ENCODE measurements at places on chromosomes 12 and 14.

- no peak for DNase-seq
Observed at GRCh38 chr12:75560167-75560566, 48.8 kb upstream of the KRR1 start.

DNA sequence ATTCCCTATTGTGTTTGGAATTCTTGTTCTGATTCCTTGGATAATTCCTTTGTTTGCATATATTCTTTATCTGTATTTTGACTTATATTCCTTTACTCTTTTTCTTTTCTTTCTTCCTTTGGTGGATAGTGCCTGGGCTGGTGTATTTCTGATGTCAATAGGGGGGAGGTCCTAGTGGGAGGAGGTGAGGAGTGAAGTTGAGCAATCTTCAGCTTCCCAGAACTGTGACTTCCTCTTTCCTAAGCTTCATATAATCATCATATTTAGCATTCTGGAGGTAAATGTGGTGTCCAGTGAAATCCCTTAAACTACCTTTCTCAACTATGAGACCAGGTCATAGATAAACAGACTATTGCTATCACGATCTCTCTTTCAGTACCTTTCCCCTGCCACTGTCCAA is 29.6 kb upstream of the TBPL2 start:
- DNase-seq = no peak

- peak; percentile 51 for DNase-seq
Observed at GRCh38 chr12:59620326-59620725, 24.5 kb downstream of the SLC16A7 start.

- no peak for DNase-seq
Observed at GRCh38 chr14:22524115-22524783, 64.8 kb downstream of the DAD1 start.

GRCh38 chr14:101593411-101594238 is 32.3 kb downstream of the DIO3 start:
- DNase-seq = no peak

DNA sequence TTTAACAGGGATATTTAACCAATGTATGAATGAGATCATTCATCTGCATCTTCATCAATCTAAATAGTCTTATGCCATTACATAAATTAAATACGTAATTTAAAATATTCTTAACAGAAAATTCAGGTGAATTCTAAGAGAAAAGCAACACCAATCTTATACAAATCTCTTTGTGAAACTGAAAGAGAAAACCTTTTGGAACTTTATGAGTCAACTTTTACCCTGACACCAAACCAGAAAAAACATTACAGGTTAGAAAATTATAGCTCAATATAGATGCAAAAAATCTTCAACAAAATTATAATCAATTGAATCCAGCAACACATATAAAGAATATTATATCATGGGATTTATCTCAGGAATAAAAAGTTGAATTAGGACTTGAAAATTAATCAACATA is 3.4 kb downstream of the GLIPR1L1 start:
- DNase-seq = no peak

DNA sequence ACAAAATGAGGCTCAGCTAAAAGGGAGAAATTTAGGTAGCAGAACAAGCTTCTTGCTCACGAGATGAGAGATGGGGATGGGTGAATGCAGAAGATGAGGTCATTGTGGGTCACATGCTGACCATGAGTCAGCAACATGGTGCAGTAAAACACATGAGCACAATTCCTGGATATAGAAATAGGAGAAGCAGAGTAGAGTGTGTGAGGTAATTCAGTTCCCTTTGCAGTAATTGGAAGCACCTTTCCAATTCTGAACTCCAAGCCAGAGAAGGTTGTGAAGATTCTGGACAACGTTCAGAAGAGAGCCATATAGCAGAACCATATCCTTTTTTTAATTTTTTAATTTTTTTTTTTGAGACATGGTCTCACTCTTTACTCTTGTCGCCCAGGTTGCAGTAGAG is 62.0 kb upstream of the LMNTD1 start:
- DNase-seq = no peak

DNA sequence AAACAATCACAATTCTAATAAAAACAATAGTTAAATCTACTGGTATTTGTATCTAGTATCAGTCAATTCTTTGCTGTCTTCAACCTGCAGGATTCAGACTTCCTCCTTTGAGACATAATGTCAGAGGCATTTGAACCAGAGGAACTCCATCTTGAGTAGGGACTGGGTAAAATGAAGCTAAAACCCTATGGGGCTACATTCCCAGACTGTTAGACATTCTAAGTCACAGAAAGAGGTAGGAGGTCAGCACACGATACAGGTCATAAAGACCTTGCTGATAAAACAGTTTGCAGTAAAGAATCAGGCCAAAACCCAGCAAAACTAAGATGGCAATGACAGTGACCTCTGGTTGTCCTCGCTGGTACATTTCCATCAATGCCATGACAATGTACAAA is 48.2 kb upstream of the MAP3K9 start:
- DNase-seq = no peak

DNA sequence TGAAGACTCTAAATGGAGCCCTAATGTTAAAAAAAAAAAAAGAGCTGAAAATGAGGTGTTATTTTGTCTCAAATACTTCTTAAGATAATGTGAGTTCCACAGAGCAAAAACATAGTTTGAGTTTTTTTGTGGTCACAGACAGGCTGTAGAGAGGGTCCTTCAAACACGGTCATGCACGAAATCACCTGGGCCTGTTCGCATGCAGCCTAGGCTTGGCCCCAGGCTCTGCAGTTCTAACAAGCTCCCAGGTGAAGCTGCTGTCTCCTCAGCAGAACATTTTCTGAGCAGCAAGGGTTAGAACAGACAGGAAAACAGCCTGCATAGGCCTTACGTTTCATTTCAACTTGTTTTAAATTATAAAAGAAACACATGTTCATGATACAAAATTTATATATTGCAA is 65.4 kb upstream of the TBPL2 start:
- no peak for DNase-seq

DNA sequence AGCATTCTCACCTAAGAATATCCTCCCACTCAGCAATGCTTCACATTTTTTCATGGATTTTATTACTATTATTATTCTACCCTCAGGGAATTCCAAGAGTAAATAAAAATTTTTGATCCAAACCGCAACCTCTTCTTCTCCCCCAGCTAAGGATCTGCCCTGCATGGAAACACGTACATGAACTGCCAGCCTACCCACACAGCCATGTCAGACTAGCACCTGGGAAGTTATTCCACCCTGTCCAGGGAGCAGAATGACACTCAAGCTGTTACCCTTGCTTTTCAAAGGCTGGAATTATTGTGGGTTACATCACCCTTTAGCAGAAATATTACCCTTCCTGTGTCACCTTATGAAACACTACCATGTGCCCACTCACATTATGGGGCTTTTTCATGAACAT is 227.3 kb upstream of the USP15 start:
- DNase-seq = no peak

DNA sequence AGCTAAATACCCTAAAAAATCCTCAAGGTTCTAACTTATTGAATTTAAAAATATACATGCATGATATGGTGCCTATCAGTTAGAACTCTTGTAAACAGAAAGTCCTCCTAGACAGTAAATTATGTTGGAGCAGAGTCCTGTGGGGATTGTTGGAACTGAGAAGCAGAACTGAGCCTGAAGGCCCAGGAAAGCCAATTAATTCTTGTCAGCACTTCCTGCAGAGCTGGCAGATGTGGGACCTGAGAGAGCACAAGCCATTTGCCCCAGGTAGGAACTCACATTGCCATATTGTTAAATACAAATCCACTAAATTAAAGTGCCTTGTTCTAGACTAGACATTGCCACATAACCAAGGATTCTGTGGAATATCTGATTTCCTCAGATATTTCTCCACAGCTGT is 117.1 kb downstream of the RTN1 start:
- DNase-seq = no peak

GRCh38 chr12:59887178-59887577 is 291.3 kb downstream of the SLC16A7 start:
- DNase-seq = no peak

GRCh38 chr14:51654533-51654845 is 2.8 kb downstream of the FRMD6 start:
- DNase-seq = no peak

DNA sequence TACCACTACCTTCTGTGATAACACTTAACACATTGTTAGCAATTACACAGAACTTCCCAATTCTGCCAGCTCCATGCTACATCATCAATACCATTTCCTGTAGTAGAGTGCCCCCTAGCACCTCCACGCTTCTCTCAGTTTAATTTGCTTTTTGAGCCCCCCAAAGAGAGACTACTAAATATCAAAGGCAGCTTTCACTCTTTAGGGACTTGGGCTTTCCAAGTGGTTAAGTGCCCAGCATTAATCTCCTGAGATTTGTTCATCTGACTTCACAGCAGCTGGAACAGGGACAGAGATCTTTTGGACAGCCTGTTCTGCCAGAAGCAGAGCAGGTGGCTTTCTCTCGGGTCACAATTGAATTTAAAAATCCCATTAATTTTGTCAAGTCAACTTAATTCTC is 954.9 kb downstream of the DIO2 start:
- no peak for DNase-seq

DNA sequence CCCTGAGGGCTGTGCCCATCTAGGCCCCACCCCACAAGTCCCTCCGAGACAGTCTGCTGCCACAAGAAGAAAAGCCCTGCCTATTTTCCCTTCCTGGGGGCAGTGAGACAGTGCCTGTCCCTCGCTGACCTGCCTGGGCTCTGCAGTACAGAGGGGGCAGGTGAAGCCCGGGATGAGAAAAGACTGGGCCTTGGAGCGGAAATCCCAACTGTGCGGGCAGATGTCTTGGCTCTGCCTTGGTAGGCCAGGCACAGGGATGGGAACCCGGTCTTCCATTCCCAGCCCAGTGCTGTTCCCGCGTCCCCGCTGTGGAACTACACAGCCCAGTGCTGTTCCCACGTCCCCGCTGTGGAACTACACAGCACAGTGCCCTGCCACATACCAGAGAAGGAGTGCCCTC is 12.8 kb upstream of the NXPH4 start:
- no peak for DNase-seq

DNA sequence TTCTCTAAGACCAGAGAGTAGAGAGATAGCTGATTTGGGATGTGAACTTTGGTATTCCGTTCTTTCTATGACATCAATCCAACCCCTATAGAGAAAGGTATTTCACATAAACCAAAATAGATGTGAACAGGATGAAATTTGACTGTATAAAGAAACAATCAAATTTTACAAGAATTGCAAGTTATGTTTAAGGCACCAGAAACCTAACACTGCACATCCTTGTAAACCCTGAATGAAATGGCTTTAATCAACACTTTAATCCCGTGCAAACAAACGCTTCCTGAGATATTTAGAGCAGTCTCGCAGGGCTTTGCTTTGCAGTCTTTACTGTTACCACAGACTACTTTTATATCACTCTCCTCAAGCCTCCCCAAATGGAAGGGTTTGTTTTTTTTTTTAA is 125.1 kb downstream of the APAF1 start:
- DNase-seq = no peak

- no peak for DNase-seq
Observed at GRCh38 chr12:69272511-69272910, 33.1 kb downstream of the CPSF6 start.

DNA sequence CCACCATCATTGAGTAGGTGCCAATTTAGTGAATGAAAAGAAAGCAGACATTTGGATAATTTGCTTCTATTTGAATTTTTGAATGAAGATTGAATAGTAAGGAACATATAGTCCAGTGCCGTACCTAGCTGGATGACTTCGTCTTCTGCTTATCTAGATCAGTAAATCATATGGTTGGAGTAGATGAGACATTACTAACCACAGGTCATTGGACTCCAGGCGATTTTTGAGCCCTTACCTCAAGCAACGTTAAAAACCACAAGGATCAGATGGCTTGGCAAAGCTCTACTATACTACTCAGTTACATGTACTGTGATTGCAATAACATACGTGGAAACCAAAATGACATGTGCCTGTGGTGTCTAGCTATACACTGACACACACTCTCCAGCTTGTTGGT is 1.7 kb upstream of the SPATS2 start:
- DNase-seq = no peak

DNA sequence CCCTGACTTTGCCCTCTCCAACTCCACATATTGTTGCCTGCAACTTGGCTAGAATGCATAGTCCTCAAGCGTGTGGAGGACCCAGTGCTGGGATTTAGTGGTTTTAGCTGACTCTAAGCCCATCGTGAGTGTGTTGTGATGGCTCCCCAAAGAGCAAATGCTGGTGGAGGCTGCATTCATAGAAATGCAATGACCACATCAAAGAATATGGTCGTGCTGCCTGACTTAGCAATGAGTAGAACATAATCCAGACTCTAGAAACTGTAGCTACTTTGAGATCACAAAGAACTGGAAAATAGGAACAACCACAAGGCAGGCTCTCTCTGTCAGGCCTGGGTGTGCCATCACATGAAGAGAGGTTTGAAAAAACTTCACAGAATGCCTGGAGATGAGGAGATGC is 1.3 kb downstream of the DYRK4 start:
- DNase-seq = no peak

DNA sequence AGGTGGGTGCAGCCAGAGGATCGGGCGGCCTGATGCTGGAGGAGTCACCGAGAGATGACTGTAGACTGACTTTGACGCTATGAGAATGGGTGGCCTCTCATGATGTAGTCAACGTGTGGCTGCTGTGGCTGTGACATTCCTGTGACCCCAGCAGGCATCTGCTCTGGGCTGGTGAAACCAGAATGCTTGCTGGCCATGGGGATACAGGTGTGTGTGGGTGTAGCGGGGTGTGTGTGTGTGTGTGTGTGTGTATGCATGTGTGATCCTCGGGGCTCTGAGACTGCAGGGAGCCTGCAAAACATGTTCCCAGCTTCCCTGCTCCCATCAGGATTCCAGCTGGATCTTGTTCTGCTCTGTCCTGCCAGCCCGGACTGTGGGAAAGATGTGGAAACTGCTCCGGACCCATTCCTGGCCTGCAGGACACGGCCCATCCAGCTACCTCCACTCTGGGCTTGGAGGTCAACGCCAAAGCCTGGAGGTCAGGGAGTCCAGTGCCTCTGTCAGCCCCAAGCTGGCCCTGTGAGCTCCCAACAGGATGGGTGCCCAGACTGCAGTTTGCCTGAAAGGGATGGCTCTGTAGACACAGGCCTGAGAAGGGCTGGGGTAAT is 18.8 kb upstream of the HHIPL1 start:
- DNase-seq = no peak

DNA sequence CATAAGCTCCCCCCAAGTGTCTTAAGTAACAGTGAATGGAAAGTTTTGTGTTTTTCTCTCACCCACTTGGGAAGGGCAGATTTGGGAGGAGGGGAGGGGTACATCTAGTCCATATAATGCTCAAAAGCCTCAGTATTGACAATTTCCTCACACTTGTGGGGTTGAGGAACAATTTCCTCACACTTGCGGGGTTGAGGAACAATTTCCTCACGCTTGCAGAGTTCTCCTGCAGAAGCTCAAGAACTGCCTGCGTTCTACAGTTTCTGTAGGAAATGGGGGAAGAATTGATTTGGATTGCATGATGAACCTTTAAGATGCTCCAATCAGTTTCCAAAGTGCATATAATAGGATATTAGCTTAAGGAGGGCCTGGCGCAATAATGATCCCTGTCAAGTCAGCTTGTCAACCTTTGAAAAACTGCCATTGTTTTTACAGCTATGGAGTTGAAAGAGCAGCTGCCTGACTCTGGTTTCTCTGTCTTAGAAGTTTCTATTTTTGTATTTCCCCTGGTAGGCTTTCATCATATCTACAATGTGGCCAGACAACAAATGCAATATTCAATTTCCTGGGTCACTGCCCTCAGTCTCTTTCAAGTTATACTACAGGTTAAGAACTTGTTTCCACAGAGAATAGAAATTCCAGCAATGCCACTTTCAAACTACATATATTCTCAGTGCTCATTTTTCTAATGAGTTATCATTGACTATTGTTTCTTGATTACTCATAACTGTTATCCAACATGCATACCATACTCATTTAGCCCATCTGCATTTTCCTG is 66.5 kb downstream of the PLEKHG7 start:
- DNase-seq = no peak

Data from B cell (primary cell).